ENCODE measurements at places on chromosomes 12 and 14.

DNA sequence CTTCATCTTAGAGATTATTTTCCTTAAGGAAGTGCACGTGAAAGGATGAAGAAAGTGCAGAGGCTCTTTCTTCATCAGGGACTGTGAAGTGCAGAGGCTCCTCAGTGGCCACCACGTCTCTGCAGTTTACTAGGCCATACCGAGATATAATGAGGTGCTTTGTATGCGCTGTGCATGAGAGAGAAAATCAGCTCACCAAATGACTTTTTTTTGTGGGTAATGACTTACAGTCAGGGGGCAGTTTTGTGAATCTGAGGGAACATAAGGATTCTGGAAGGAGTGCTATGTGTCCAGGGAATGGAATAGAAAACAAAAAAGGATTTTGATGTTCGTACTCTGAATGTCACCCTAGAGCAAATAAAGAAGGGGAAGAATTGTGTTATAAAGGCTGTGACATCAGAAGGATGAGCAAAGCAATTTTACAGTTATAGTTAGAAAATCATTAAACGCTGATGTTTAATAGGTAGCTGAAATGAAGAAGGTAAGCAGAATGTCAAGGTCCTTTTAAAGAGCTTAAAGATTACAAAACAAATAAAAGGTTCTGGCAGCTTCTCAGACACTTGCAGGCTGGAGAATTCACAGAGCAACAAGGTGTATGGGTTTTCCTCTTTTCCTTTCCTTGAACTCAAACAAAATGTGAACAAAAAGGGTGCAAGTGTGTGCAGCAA lies 247.5 kb upstream of the NOVA1 start:
- DNase-seq = no peak

DNA sequence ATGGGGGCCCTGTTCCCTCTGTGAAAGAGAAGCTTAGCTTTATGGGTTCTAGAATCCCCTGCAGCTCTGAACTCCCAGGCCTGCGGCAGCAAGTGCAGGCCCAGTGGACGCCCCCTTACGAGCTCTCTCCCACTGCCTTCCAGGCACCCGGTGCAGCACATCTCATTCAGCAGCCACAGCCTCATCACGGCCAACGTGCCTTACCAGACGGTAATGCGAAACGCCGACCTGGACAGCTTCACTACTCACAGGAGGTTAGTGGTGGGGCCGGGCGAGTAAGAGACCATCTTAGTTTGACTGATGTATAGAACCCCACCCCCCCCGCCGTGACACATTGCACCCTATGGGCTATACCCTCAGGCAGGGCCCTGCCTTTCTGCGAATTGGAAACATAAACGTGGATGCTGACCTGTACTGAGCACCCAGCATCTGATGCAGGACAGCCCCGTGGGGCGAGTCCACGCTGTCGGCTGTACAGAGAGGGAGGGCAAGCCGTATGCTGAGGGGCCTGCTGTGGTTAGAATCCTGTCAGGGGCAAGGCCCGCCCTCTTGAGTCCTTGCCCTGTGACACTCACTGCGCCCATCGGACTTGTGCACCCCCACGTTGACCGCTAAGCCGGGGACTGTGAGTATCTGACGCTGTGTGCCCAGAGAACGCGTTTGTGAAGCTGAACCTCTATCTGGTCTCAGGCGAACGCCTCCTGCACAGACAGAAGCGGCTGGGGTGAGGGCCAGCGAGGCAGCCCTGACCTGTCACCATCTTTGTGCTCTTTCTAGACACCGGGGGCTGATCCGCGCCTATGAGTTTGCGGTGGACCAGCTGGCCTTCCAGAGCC lies 71.7 kb downstream of the TESC start:
- DNase-seq = no peak

- no peak for DNase-seq
Observed at GRCh38 chr12:33052141-33053051, 155.8 kb upstream of the PKP2 start.

DNA sequence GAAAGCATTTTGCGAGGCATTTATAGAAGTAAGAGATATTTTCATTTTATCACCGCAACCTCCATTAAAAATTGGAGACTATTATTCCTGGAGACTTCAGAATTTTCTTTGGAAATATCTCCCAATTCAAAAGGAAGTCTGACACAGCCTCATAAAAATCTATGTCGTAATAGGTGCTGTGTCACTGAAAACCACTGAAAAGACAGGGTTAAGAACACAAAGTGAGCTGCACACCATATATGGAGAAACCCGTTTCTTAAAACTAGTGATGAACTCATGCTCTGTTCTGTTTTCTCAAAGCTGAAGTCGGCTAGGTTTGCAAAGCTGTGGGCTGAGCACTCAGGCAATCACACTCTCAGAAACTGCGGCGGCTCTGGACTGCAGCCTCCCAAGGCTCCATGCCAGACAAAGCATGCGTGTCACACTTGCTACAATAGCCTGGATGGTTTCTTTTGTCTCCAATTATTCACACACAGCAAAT lies at the start of gene GLIPR1:
Gene GLIPR1, plus strand, starts transcription at position 287 of the 481 bp plus-strand sequence. Its CDS starts 126 bp downstream, at position 413.
- no peak for DNase-seq

- DNase-seq = no peak
Observed at GRCh38 chr14:58716706-58717105, 78.9 kb downstream of the DACT1 start.

- DNase-seq = no peak
Observed at GRCh38 chr14:94394581-94395207, 6.3 kb upstream of the SERPINA1 start.

DNA sequence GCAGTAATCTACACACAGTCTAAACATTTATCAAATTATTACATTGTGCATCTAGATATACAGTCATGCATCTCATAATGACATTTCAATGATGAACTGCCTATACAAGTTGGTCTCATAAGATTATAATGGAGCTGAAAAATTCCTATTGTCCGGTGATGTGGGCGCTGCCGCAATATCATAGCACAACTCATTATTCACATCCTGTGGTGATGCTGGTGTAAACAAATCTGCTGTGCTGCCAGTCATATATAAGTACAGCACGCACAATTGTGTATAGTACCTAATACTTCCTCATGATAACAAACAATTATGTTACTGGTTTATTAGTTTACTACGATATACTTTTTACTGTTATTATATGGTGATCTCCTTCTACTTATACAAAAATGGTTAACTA lies 768.8 kb upstream of the NOVA1 start:
- DNase-seq = no peak

DNA sequence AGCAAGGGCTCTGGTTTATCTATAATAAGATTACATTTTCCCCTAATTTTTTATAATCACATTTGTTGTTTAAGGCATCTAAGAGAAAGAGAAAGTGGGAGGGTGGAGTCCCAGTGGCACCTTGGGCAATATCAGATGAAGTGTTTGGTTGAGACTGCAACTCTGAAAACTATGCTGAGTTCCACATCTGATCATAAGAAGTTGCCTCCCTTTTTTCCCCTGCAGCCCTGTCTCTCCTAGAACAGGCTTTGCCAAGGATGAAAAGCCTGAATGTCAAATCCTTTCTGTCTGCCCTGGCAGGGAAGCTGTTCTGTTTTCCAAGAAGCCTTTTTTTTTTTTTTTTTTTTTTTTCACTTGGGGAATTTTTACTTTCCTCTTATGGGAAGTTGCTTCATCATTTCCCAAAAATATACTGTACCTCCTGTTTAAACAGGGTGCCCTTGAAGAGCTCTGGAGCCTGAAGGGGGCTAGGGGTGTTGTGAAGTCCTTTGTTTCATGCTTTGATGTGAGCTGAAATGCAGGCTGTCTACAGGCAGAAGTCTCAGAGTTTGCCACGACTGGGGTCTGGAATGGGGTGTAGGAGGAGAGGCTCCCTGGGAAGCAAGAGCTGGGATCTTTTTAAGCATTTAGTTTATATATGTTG lies 71.3 kb downstream of the SUSD6 start:
- DNase-seq = no peak

DNA sequence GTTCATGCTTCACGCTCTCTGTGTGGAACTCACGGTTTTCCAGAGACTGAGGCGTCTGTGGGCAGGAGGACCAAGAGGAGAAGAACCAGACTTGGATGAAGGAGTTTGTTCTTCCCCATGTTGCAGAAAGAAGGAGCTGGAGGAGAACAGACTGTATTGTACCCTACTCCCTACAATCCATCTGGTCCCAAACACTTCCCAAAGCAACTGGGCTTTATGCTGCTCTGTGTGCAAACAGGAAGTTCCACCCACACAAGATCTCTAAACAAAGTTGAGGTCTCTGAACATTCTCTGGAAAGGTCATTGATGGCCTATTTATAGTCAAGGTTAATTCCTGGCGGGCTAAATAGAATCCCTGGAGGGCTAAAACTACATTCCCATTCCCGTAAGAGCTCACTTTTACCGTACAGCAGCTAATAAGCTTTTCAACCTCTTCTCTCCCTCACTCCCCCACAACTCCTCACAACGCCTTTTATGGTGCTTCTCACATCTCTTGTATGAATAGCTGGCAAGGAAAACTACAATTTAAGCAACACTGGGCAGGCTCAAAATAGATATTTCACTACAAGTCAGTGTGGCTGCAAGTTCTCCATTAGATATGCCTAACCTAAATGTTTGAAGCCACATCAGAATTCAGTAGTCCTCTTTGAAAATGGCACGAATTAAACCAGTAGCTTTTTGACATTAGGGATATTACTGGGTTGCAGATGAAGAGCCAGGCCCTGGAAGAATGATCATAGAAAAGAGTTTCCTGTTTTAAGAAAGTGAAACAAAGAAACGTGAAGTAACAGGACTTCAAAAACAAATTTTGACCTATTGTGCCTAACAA lies at the start of gene A2M:
Gene A2M, minus strand, starts transcription at position 189 of the 829 bp plus-strand sequence. Its CDS starts 70 bp downstream, at position 119.
- DNase-seq = no peak

GRCh38 chr14:81125536-81125935 lies 95.2 kb downstream of the GTF2A1 start:
- DNase-seq = no peak

- DNase-seq = no peak
Observed at GRCh38 chr12:112107306-112108201, 1.0 kb downstream of the NAA25 start.

GRCh38 chr12:16857456-16857923 lies 251.5 kb upstream of the LMO3 start:
- DNase-seq = no peak

DNA sequence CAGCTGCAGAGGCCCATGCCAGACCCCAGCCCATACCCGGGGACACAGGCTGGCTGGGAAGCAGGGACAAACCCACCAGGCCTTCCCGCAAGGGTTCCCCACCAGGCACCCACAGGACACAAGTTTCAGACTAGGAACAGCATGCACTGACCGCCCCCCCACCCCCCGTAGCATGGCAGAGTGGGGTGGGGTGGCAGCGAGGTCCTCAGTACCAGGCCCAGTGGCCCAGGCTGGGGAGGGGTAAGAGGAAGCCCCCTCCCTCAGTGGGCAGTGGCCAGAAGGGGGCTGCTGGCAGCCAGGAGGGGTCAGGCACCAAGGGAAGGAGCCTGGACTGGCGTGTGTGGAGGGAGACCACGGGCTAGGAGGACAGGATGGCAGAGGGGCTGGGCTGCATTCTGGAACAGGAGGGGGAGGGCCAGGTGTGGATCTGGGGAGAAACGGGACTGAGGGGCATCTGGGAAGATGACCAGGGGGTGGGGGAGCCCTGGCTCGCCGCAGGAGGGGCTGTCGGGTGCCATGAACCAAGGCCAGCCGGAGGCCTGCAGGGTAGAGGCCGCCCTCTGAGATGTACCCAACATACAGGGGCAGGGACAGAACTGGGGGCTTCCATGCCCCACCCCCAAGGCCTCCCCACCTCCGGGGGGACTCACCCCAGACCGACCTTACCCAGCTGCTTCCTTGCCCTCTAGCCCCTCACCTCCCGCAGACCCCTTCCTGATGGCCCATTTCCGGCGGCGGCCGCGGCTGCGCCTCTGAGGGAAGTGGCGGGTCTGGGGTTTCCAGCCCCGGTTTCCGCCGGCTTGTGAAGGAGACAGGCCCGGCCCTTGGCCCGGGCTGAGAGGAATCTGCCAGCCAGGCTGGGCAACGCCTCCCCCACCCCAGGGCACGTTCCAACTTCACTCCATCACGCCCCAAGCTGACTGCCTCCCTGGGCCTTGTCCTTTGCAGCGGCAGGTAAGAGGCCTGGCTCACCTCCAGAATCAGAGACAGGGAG lies 5.6 kb upstream of the JAG2 start:
- DNase-seq = no peak

GRCh38 chr14:95440496-95440895 lies 76.0 kb downstream of the SYNE3 start:
- no peak for DNase-seq

DNA sequence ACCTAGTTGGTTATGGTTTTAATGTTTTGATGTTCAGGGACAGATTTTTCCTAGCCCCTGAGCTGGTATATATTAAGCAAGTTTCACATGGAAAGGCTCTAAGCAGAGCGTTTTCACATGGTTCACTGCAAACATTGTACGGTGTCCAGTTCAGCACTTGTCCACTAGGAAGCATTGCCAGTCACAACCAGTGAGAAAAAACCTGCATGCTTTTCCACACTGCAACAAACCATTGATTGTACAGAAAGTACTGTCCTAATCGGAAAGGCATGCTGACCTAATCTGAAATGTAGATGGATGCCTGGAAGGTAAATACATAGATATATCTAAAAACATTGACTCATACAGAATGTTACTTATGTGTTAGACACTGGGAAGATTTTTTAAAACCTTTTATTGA lies 25.0 kb upstream of the NPAS3 start:
- DNase-seq = no peak

- DNase-seq = no peak
Observed at GRCh38 chr12:132544498-132544897, 54.5 kb downstream of the FBRSL1 start.

GRCh38 chr12:100375038-100375735 lies 18.3 kb downstream of the SLC17A8 start:
- DNase-seq = no peak

- no peak for DNase-seq
Observed at GRCh38 chr14:23514644-23514957, 37.0 kb downstream of the ZFHX2 start.

DNA sequence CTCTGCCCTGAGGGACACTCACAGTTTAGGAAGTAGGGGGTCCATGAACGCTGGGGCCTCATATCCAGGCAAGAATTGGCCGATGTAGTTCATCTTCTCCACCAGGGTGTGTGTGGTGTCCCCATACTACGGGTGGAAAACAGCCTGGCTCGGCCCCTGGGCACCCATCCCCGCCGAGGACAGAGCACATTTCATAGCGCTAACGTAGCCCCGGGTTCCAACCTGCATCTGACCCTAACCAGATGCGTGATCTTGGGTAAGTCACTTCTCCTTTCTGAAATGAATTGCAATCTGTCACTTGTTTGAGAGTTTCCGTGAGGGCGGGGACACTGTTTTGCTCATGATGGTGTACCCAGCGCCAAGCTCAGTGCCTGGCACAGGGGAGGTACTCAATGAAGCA lies 9.0 kb downstream of the HPD start:
- no peak for DNase-seq

DNA sequence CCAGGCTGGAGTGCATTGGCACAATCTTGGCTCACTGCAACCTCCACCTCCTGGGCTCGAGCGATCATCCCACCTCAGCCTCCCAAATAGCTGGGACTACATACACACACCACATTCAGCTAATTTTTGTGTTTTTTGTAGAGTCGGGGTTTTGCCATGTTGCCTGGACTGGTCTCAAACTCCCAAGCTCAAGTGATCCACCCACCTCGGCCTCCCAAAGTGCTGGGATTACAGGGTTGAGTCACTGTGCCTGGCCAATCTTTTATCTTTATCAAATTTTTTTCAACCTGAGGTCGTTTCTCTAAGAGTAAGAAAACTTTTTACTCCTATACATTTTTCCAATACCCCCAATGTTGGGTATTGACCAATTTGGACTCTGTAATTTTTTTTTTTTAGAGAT lies 40.0 kb upstream of the NAP1L1 start:
- DNase-seq = no peak
